SK-N-DZ (cell line): ENCODE measurements at places on chromosomes 7 and 10.

DNA sequence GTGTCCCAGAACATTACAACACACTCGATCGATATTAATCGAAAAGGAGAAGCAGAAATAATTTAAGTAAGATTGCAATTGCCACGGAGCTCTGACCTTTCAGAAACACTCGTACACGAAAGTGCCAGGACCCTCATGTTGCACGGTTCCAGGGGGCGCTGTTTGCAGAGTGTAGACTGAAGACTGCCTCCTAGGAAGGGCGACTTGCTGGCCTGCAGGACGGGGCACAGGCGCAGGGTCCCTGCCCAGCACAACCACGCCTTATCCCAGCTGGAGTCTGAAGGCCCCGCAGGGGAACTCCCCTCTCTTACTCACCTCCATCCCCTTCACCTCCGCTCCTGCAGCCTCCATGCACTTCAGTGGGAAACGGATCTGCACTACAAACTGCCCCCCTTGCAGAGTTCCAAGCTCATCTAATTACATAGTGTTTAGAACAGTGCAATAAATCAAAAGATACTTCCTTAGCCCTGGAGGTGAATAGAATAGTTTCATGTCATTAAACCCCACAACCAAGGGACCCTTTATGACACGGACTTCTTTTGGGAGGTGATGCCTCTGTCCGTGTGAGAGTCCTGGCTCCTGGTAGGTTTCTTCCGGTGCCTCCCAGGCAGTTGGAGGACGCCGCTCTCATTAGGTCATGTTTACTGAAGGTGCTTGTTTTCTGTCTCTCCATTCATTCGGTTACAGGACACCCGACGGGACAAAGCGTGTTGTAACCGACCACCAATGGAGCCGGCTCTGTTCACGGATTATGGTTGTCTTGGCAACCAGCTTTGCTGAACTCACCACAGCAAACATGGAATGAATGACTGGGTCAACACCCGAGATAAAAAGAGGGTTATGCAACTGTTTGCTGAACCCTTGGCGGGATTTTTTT lies 262.2 kb downstream of the BAMBI start:
- DNase-seq: no peak

- no peak for DNase-seq
These were observed 12.5 kb upstream of the TNS3 start for GRCh38 chr7:47594406-47594805.

DNA sequence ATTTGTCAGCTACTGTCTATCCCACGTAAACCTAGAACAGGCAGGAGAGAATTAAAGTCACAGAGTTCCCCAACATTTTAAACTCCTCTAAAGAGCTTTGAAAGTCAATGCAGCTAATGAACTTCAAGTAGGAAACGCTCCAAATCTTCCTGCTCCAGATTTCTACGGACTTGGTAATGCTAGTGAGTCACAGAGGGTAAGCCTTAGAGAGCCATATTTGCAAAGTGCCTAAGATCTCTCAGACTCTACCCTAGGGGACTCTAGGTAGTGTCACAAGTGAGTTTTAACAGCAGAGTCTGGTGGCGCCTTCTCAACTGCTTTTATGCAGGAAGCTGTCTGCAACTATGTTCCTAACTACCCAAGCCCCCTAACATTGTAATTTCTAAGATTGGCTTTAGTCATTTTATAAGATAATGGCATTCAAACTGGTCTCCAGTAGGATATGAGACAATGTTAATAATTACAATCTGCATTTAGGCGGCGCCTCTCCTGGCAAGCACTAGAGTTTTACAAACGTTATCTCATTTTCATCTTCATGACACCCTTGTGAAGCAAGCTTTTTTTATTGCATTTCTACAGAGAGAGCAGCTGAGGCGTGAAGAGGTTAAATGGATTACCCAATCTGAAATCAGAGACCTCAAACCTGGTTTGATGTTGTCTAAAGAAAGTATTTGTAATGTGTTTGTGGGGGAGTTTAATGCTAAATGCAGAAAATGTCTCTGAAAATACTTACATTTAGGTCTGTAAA lies 22.0 kb upstream of the FZD1 start:
- DNase-seq: no peak

DNA sequence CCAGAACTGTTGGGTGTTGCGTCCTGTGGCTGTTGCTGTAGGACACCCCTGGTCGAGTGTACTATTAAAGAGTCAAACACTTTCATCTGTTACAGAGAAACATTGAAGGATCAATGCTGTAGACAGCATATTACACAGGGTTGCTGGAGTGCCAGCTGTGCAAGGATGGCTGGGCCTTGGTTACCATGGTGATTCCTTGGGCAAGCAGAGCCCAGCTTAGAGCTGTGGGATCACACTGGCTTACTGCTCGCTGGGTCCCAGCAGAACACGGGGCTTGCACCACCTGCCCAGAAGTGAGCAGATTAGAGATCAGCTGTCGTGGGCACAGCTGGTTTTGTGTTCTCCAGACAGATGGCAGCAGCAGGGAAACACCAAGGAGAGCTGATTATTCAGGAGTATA lies 76.0 kb downstream of the GPR141 start:
- no peak for DNase-seq

- DNase-seq: no peak
These were observed 101.6 kb upstream of the GJD4 start for GRCh38 chr10:35503578-35503977.

DNA sequence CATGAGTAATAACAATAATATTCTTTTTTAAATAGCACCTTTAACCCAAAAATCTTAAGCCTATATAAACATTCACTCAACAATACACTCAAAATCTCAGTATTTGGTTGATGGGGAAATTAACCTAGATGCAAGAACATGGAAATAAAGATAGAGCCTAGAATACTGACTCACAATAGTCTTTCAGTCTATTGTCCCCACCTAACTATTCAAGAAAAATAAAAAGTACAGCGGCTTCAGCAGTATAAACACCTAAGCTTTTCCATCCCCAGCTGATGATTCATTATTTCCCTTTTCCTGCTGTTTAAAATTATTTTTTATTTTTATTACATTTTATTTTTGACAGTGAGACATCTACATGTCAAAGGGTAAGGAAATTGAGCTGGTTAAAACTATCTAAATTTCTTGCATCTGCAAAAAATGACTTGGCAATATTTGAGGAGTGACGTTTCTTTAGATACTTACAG lies 201.4 kb downstream of the FZD1 start:
- DNase-seq: no peak

- DNase-seq: no peak
These were observed 40.6 kb upstream of the ZEB1 start for GRCh38 chr10:31278279-31278941.

GRCh38 chr10:44264244-44264643 lies 120.7 kb downstream of the CXCL12 start:
- no peak for DNase-seq

DNA sequence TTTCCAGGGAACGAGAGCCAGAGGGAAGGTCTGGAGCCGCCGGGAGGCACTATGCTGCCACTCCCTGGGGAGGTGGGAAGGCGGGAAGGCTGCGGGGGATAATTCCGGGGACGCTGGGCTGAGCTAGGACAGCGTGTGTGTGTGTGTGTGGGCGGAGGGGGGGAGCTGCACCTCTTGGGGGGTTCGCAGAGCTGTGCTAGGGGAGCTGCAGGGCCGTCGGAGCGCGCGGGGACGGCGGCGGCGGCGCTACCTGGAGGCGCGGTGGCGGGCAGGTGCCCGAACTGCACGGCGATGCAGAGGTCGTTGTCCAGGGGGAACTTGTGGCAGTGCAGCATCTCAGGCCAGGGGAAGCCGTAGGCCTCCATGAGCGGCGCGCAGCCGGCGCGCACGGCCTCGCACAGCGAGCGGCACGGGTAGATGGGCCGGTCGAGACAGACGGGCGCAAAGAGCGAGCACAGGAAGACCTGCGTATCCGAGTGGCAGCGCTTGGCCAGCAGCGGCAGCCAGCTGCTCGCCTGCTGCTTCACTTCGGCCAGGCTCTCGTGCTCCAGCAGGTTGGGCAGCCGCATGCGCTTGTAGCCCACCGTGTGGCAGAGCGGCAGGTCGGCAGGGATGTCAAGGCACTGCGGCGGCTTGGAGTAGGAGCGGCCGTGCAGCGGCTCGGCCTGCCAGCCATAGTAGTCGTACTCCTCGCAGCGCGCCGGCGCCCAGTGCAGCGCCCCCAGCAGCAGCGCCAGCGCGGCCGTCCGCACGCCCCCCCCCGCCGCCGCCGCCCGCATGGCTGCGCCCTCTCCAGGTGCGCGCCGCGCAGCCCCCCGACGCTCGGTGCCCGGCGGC lies 526 bp downstream of the SFRP5 start:
- DNase-seq: peak; percentile 46

DNA sequence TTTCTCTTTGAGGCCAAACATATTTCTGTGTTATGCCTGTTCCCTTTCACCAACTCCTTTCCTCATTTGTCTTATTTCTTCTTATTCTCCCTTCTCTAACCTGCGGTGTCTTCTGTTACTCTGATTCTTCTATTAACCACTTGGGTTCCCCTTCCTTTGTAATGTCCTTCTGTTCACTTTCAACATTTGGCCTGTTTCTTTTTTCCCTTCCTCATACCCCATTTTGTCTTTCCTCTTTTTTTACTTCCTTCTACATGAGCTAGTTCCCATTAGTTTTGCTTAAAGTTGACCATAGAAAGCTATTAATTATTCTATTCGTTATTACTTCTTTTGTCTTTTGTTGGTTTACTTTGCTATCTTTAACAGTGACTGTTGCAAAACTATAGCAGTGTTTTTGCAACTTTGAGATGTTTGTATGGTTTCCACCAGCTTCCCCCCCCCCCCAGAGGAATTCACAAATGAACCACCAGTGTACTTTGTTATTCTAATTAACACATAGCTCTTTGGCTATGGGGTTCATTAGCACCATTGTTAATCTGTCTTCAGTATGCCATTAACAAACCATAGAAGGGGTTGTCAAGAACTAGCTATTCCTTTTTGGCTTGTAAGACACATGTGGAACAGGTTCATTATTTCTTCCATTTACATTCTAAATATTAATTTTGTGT lies 2.9 kb downstream of the LRGUK start:
- no peak for DNase-seq

GRCh38 chr7:151792086-151792485 lies 84.8 kb downstream of the PRKAG2 start:
- DNase-seq: no peak

DNA sequence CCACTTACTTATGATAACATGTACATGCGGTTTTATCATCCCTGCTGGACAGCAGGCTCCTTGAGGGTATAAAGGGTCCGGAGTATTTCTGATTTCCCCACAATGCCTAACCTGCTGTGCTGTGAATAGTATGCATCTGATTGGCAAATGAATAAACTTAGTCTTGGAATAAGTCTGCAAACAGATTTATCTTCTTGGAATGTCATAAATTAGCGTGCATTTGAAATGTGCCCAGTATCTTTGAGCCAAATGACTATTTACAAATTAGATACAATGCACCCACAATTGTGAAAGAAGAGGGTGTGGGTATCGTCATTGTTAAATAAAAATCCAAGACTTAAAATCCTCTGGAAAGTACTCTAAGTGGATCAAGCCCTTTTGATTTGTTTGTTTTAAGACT lies 106.0 kb downstream of the OSBPL3 start:
- no peak for DNase-seq

DNA sequence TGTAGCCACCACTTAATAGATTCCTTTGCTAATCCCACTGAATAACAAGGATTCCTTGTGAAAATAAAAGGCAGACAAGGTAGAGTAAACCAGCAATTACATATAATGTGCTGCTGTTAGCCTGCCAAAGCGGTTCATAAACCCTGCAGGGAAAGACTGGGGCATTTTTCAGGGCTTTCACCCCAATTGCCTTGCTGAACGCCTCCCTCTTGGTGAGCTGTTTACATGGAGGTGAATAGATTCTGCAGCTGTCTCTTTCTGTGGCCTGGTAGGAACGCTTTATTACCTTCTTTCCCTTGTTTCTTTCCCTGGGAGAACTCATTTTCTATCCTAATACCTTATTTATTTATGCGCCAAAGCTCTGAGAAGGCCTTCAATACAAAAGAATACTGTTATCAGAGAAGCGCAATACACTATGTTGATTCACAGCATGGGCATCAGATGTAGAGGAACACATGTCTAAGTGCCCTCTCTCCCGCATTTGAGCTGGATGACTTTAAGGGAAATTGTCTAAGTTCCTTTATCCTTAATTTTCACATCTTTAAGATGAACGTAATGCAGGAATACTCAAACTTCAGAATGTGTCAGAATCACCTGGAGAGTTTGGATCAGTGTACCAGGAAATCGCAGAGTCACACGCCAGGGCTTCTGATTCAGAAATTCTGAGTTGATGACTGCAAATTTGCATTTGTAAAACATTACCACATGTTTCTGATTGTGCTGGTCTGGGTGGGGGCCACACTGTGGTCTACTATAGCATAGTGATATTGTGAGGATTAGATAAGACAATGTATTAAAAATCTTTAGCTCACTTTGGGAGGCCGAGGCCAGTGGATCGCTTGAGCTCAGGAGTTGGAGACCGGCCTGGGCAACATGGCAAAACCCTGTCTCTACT lies 1203.8 kb downstream of the SORCS3 start:
- DNase-seq: no peak

GRCh38 chr7:43078794-43079193 lies 33.7 kb upstream of the HECW1 start:
- no peak for DNase-seq

- no peak for DNase-seq
These were observed 132.4 kb upstream of the PALS2 start for GRCh38 chr7:24440892-24441291.

GRCh38 chr10:110059925-110060324 lies 52.1 kb downstream of the ADD3 start:
- DNase-seq: no peak

- DNase-seq: no peak
These were observed 13.6 kb downstream of the HOXA1 start for GRCh38 chr7:27082171-27082570.

- no peak for DNase-seq
These were observed 5.0 kb upstream of the CALML5 start for GRCh38 chr10:5504146-5505072.

DNA sequence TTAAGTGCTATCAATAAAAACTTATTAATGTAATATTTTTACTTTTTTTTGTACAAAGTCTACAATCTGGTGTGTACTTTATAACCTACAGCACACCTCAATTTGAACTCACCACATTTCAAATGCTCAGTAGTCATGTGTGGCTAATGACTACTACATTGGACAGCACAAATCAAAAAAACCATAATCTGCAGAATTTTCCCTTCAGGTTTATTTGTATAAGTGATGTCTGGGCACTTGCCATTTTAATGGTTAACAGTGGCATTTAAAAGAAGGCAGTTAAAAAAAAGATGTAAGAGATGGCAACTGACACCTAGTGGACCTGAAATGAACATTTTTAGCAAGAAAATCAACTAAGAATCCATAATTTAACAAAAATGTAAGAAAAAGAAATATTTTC lies 124.6 kb upstream of the NRBF2 start:
- DNase-seq: no peak

DNA sequence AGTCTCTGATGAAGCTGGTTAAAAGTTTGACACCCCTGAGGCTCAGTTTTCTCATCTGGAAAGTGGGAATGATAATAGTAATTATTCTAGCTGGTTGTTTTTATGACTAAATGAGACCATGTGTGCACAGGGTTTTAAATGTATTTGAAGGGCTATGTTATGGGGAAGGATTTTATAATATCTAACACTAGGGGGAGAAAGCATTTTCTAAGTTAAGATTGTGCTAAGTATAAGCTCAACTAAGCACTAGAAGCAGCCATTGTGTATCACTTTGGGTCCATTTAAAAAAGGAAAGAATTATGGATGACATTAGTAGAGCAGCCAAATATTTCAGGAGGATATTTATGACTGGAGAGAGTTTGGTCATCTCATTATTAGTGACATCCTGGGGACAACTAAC lies 49.5 kb upstream of the CREB5 start:
- no peak for DNase-seq

- DNase-seq: no peak
These were observed 202.9 kb downstream of the PTPRN2 start for GRCh38 chr7:158384746-158385145.

GRCh38 chr7:104980841-104981671 lies 32.9 kb upstream of the KMT2E start:
- DNase-seq: peak; percentile 57

- no peak for DNase-seq
These were observed 30.6 kb upstream of the CNPY1 start for GRCh38 chr7:155576900-155577508.
